ENCODE measurements at places on chromosomes 11 and 22.

DNA sequence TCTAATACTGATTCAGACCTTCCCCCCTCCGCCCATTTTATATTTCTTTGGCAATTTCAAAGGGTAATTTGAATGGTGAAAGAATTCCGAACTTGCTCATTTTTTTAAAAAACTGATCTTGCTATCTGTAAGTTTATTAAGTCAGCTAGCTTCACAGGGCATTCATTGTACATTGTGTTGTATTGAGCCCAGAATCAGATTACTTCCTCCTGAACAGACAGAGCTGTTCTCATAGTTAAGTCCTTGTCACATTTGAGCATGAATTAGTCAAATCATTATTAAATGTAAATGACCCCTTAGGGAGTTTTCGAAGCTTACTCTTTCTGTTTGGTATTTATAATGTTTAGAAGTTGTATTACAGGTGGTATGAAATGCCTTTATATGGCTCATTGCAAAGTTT is 34.4 kb downstream of the CYP2R1 start:
- DNase-seq = no peak

DNA sequence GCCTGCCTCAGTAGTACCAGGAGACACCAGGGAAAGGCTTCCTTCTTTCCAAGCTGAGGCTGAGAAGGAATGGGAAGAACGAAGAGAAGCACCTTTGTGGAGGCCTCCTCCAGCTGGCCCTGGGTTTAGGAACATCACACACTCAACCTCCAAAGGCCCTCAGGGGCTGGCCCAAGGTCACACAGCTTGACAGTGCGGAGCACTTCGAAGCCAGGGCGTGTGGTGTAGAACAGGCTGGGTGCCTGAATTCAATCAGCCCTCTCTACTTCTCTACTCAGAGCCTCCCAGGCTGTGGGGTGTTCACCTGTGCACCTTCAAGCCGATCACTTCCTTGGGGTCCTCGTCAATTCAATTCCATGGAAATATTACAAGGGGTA is 727 bp upstream of the CSDC2 start:
- DNase-seq = no peak

GRCh38 chr11:43952020-43952400 is 9.6 kb downstream of the C11orf96 start:
- no peak for DNase-seq

DNA sequence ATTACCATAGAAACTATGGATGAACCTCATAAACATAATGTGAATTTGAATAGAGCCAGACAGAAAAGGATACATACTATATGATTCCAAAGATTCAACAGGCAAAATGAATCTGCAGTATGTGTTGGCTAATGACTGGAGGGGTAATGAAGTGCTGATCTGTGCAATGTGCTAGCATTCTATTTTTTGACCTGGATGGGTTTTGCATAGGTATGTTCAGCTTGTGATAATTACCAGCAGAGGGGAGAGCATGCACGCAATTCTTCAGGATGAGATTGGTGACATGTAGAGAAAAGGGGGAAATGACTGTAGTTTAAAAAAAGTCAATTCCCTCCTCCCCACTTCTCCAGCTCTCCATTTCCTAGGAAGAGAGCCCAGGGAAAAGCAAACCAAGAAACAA is 618 bp upstream of the CCDC81 start:
- no peak for DNase-seq

DNA sequence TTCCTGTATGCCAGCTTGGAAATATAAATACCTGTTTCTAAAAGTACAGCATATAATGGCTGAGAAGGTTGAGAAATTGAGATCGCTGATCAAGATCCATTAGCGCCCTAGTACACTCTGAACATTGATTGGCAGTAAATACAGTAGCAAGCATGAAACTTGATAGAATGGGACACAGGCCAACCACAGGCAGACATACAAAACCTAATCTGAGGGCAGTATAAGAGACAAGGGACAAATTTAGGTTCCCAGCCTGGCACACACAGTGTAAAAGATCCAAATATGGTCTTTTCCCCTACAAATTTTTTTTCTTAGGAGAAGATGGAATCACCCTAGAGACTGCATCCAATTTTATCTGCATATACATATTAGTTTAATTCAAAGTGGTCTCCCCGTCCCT is 126.5 kb upstream of the ARHGAP42 start:
- no peak for DNase-seq

GRCh38 chr11:405323-405953 is 9.4 kb downstream of the SIGIRR start:
- DNase-seq = no peak

GRCh38 chr11:23359297-23359696 is 499.0 kb upstream of the CCDC179 start:
- no peak for DNase-seq

DNA sequence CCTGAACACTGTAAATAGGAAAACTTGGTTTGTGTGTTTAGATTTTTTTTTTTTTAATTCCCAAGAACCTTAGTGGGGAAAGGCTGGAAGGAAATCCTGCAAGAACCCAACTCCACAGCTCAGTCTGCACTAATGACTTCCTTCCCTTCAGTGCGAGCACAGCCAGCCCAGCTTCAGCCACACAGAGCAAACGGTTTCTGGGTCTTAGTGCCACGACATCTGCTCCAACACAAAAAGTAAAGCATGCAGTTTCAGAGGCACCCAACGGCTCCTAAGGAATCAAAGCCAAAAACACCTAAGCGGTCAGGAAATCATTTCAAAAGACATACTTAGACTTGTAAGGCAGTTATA is 236.1 kb downstream of the TTC28 start:
- no peak for DNase-seq

DNA sequence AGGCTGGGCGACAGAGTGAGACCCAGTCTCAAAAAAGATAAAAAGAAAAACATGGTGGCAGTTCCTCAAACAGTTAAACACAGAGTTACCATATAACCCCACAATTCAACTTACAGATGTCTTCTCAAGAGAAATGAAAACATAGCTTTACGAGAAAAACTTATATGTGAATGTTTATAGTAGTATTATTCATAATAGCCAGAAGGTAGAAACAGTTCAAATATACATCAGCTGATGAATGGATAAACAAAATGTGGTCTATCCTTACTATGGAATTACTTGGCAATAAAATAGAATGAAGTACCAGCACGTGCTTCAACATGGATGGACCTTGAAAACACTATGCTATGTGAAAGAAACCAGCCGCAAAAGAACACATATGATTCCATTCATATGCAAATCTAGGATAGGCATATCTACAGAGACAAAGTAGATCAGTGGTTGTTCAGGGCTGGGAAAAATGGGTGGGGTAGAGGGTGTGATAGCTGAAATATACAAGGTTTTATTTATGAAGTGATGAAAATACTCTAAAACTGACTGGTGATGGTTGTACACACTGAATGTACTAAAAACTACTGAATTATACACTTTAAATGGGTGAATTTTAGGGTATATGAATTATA is 12.4 kb downstream of the NF2 start:
- no peak for DNase-seq

- no peak for DNase-seq
Measured at GRCh38 chr11:70027451-70027850, 50.7 kb upstream of the ANO1 start.

DNA sequence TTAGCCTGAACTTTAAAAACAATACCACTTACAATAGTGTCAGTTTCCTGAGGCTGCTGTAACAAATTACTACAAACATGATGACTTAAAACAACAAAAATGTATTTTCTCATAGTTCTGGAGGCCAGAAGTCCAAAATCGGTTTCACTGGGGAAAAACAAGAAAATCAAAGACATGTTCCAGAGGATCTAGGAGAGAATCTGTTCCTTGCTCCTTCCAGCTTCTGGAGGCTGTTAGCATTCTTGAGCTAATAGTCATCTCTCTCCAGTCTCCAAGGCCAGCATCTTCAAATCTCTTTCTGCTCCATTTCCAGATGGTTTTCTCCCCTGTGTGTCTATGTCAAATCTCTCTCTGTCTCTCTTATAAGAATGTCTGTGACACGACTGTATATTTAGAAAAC is 67.6 kb upstream of the TEAD1 start:
- no peak for DNase-seq

DNA sequence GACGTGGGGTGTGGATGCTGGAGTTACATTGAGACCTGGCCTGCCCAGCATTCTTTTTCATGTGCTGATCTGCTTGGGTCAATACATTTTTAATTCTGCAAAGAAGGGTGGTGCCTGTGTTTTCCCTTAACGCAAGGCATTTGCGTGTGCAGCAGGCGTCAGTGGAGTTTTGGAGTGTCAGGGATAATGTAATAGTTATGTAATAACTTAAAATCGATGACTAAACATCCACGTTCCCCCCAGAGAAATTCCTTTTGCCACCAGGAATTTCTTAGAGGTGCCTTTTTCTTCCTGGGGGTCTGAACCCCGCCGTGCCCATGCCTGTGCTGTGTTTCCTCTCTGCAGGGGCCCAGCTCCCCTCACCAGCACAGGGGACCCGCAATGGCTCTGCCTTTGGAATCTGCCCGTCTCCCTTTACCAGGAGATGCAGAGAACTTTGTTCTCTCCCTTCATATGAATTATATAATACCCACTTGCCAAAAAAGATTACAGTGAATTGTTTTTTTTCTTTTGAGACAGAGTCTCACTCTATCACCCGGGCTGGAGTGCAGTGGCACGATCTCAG is 62.6 kb downstream of the TBC1D22A start:
- DNase-seq = no peak

DNA sequence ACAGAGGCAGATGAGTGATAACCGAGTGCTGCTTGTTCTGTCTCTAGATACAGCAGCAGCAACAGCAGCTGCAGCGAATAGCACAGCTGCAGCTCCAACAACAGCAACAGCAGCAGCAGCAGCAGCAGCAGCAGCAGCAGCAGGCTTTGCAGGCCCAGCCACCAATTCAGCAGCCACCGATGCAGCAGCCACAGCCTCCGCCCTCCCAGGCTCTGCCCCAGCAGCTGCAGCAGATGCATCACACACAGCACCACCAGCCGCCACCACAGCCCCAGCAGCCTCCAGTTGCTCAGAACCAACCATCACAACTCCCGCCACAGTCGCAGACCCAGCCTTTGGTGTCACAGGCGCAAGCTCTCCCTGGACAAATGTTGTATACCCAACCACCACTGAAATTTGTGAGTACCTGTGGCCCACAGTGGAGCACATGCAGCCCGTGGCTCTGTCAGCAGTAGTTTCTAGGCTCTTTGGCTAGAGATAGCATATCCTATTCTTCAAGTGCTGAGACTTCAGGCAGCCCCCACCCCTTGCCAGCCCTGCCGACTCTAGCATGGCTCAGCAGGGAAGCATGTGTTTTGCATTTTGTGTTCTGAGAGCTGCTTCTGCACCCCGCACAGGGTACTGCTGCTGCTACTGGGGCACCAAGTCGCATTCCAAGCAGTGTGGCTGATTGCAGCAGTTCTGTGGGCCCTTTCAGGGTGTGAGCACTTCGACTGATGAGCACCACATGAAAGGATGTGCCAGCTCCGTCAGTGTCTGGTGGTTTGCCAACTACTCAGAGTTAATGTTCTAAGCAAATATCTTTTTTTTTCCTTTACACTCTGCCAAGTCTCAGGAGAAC is 59.2 kb downstream of the MED15 start:
- DNase-seq = no peak

DNA sequence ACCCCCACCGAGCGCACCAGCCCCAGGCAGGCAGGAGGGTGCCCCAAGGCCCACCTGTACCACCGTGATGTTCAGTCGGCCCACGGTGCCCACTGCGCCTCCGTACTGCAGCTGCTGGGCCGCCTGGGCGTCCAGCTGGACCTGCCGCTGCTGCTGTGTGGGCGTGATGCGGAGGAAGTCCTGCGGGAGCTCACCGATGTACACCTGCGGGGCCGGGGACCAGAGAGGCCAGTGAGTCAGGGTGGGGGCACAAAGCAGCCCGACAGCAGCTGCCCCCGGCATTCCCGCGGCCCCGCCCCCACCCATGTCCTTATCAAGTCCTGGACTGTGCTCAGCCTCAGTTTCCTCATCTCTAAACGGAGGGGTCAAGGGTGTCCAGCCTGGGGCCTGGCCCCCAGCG is 13.8 kb downstream of the TOLLIP start:
- no peak for DNase-seq
